Activated T-helper 1 cell treated with Interleukin-2 at 50 U/mL for 16 hours (primary cell): ENCODE measurements at places on chromosomes 2 and 18.

GRCh38 chr18:57843386-57843785, 40.3 kb upstream of the ATP8B1 start:
- DNase-seq, result no peak

- DNase-seq, result no peak
Measured at GRCh38 chr2:2705871-2706270, 374.8 kb upstream of the MYT1L start.

DNA sequence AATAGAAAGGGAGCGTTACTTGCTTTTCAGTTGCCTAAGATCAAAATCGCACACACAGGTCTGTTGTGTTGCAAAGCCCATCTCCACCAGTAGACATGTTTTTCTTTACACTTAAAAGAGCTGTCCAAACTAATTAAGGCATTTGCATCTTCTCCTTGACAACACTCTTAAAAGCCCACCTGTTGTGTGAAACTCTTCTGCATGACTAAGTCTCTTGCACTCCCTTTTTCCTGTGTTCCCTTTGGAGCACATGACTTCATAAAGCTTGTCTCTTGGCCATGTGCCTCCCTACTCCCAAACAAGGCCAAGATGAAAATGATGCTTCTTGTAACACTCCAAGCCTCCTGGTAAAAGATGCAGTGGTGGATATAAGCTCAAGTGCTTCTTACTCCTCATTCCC, 26.1 kb downstream of the PID1 start:
- DNase-seq, result no peak

GRCh38 chr2:19815746-19816145, 86.0 kb downstream of the TTC32 start:
- DNase-seq, result no peak

DNA sequence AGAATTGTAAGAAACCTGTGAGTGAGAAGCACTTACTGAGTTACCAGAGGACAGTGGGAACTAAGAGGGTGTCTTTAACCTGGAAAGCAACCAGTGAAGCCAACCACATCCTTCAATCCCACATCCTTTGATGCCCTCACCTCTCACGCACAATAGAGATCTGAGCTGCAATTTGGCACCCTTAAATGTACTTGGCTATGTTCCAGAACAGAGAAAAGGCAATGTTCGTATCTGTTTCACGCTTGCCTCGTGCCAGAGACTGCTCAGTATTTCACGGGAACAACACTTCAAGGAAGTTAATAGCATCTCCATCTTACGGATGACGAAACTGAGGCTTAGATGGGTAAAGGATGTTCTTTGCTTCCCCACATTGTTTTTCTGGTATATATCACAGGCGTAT, 167.4 kb downstream of the DPP10 start:
- DNase-seq, result no peak

DNA sequence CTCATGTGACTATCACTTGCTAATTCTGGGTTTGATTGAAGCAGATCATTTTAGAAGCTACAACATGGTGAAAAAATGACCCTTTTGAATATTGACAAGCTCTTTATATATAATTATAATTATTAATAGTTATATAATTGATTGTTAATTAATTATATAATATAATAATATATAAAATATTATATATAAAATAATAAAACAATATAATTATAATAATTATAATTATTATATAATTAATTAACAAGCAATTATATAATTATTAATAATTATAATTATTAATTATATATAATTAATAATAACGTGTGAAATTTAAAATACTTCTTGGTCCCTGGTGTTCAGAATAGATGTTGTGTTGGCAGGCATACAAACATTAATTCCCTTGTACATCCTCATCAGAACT, 404.1 kb upstream of the CDH19 start:
- DNase-seq, result no peak

- DNase-seq, result no peak
Measured at GRCh38 chr2:72149556-72150156, 2.0 kb upstream of the CYP26B1 start.

- DNase-seq, result no peak
Measured at GRCh38 chr18:77220726-77221125, 28.9 kb upstream of the GALR1 start.

DNA sequence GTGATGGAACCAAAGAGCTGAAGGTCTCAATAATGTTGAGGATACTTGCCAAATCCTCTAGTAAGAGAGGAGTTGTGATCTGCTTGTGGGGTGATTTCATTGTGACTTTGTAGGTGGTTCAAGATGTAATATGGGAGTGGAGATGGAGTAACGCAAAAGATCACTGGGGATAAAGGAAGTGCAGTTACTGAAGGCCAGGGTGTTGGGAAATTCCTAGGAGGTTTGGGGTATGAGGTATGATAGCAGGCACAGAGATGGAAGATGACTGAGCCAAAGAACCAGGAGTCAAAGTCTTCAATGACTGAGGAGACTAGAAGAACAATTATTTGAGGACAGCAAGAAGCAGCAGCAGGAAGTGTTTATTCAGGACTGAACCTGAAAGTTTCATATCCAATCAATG, 222.6 kb downstream of the NCKAP5 start:
- no peak for DNase-seq

DNA sequence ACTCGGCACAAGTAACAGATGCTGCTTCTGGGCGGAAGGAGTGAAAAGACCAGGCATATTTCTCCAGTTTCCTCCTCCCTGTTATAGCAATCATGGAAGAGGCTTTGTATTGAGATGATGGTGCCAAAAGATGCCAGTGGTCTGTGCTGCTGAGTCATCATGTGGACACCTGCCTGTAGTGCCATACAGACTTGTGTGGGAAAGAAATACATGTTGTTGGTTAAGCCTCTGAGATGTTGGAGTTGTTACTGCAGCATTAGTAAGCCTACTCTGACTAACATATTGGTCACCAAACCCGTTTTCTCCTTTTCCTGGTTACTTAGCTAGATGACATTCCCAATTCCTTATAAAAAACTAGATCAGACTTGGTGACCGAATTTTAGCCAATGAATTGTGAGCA, 356.9 kb downstream of the ZNF521 start:
- DNase-seq, result no peak

GRCh38 chr2:86617738-86618137, 5.9 kb downstream of the RNF103 start:
- no peak for DNase-seq

- DNase-seq, result no peak
Measured at GRCh38 chr2:201644001-201644400, 698 bp upstream of the TMEM237 start.

DNA sequence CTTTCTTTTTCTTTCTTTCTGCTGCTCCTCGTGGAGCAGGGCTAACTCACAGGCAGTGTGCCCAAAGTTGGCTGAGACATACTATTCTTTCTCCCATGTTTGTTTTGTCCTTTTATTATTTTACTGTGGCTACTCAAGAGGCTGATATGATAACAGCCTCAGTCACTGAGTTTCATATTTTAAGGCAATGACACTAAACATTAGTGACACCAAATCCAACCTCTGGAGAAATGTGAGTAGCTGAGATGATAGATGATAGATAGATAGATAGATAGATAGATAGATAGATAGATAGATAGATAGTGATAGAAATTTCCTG, 45.8 kb upstream of the GLS start:
- no peak for DNase-seq

DNA sequence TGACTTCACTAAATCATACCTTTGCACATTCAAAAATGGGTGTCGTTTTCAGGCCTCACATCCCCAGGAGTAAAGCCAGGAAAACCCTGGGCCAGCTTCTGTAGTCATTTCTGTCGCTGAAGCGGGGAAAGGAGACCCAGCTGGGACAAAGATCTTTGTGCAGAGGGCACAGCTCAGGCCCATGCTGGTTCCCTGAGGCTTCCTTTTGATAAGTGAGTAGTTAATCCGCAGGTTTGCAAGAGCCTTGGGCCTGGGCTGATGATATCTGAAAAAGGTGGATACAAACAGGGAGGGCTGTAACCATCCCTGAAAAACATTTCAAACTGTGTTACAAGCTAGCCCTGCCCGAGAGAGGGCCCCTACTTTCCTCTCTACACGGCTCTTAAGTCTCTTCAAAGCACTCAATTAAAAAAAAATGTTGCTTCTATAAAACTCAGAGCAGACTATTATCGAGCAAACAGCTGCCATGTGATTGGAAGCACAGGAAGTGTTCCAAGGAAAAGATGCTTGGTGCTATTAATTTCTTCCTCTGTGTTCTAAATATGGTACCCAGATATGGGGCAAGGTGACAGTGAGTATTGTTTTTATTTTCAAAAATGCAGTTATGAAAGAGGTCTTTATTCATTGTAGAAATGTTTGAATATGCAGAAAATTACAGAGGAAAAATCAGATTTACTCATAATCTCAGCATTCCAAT, 117.2 kb downstream of the LNPK start:
- no peak for DNase-seq

GRCh38 chr2:220104871-220105351, 477.5 kb downstream of the SLC4A3 start:
- no peak for DNase-seq
